MCF 10A (cell line): ENCODE measurements at places on chromosomes 5 and 9. TPM values are rescaled to one million over a fixed set of nuclear protein-coding genes. Genes with fewer than 3 reads are reported as not detected.

HMHB1 gene
- not detected in 2 replicates for total RNA-seq

MEF2C gene
- 0.05 and 0.07 TPM in 2 replicates for total RNA-seq

GM2A gene
- total RNA-seq = 28.9 and 36.1 TPM in 2 replicates

SLC34A3 gene
- not detected in 2 replicates for total RNA-seq

FBXW2 gene
- 53.9 and 58.4 TPM in 2 replicates for total RNA-seq

ANKS6 gene
- 21.2 and 21.8 TPM in 2 replicates for total RNA-seq
